D341Med (cell line): ENCODE measurements at places on chromosomes 7 and 10.
A peak's percentile ranks its signal among the peaks of the same experiment; 100 is the strongest.

GRCh38 chr10:58435297-58435985 is 50.2 kb downstream of the TFAM start:
- DNase-seq: no peak

GRCh38 chr10:71584902-71585563 is 134.5 kb downstream of the C10orf105 start:
- DNase-seq: no peak

- DNase-seq: no peak
Measured at GRCh38 chr7:122010116-122010515, 133.9 kb downstream of the AASS start.

DNA sequence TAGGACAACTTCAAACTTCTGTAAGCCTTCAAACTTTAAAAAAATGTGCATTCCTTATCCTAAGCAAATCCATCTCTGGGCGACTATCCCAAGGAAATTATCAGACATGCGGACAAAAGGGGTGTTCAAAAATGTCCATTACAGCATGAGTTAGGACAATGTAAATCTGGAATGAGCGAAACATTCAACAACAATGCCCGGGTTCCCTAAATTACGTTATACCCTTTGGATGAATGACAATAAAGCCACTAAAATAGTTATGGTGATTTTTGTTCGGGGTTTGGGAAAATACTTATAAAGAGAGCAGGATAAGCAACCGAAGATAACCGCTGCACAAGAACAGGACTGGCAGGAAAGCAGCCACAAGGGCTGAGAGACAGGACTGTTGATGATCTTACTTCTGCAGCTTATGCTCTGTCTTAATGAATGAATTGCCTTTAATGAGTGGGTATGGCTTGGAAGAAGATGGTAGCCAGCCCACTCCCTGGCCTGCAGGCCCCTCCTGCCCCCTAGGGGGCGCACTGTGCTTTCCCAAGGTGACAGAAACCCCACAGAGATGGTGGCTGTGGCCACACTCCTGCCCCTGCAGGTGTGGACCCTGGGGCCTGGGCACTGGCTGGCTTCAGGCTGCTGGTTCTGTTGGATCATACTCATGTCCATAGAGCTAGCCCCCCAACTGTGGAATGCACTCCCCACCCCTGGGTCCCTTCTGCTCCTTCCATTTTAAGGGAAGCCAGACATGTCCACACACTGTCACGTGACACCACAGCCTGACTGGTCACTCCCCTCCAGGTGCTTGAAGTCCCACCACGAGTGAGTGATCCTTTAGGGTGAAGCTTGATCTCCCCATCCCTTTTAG is 45.0 kb downstream of the ZCCHC24 start:
- DNase-seq: peak; percentile 74

- DNase-seq: no peak
Measured at GRCh38 chr10:6701289-6701688, 121.2 kb upstream of the PRKCQ start.

DNA sequence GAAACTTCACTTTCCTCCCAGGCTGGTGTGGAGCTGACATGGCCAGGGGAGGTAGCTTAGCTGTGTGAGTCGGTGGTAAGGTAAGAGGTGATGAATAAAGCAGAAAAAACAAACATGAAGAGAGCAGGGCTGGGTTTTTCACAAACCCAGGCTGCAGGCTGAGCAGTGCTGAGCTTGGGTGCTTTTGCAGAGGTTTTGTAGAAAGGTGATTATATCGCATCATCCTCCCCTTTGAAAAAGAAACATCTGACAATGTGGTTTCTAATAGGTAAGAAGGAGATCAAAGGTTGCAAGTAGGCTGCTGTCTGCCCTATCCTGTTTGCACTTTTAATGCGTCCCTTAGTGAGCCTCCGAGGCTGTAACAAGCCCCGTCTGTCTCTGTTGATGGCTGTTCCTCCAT is 69.6 kb upstream of the GRM8 start:
- no peak for DNase-seq

- DNase-seq: no peak
Measured at GRCh38 chr7:95886501-95887090, 114.2 kb downstream of the DYNC1I1 start.

DNA sequence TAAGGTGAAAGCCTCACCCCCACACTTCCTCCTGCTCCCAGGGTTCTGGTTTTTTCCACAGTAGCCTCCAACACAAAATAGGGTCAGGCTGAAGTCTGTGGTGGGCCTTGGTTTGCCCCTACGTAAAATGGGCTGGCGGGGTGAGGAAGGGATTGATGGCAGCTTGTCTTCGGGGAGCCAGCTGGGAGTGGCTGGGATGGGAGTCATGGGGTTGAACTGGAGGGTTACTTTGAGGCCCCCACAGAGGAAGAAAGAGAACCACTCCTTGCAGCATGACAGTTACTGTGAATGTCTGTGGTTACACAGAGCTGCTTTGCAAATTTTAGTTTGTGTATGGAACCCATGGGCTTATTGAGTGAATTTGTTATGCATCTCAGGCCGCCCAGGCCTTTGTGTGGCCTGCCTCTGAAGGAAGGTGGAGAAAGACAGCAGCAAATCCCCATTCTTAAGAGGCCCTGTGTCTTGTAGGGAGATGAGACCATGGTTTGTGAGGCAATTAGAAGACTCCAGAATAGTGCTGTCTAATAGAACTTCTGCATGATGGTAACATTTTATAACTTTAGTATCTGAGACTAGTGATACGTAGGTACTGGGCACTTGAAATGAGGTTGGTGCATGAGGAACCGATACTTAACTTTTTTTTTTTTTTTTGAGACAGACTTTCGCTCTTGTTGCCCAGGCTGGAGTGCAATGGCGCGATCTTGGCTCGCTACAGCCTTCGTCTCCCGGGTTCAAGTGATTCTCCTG is 8.1 kb downstream of the TRIM8 start:
- DNase-seq: no peak

DNA sequence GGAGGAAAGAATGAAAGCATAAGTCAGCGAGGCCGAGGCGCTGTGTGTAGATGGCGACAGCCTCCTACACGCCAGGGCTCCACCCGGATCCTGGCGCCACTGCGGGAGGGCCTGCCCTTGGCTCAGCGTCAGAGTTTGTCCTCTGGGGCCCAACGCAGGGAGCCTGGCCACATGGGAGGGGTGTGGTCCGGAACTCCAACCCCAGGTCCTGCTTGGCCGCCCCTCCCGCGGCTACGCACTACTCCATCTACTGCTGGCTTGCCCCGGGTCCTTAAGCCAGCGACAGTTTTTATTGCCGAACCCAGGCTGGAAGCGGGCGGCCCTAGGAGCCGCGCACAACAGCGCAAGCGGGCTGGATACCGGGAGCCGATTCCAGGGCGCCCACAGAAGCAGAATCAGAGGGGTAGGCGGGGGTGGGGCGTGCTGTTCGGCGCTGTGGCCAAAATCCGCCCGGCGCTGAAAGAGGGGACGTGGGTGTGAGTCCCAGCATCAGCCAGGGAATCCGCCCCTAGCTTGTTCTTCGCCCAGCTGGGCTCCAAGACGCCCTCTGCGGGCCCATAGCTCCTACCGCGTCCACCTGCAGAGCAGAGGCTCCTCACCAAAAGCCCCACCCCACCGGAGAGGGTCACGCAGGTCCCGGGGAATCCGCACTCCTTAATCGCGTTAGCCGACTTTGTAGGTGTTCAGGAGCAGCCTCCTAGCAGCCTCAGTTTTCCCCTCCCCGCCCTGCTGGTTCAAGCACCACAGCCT is 4.5 kb downstream of the KAZALD1 start:
- DNase-seq: peak; percentile 70

- no peak for DNase-seq
Measured at GRCh38 chr10:104099269-104099668, 13.6 kb upstream of the COL17A1 start.

- DNase-seq: no peak
Measured at GRCh38 chr7:26853788-26854393, 10.5 kb downstream of the SKAP2 start.

DNA sequence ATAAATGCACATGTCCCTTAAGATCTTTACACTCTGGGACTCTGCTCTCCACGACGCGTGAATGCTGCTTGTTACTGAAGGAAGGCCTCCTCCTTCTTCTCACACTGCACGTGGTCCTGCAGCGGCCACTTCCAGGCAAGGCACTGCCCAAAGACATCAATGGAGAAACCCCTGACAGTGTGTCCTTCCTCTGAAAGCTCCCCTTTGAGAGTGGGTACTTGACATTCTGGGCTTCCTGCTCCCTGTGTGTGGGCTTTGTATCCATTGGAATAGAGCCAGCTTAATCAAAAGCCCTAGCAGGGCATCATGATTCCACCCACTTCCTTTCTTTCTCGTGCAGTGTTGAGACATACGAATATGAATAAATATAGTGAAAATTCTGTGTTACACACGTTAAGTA is 69.7 kb upstream of the STK17A start:
- no peak for DNase-seq

DNA sequence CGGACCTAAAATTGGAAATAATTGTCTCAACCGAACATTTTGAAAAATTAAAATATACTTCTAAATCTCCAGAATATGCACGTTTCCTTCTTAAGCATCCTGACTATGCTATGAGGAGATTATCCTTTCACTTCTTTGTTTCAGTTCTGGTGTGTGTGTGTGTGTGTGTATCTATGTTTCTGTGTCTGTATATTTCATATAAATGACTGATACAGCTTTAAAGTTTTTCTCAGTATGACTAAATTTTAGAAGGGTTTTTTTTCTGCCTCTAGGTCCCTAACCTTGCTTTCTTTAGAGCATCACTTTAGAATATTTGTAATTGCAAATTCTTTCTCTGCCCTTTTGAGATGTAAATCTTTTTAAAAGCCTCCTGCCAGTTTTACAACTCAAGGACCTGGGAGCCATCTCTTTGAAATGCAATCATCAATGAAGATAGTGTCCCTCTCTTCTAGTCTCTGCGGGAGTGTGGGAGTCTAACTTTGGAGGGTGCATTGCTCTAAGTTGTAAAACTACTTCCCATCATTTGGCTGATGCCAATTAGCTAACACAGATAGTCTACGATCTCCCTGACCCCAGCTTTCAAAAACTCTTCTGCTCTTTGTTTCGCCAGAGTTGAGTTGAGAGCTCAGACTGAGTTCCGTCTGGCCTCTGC is 782.0 kb upstream of the ZWINT start:
- no peak for DNase-seq
